ENCODE measurements at places on chromosomes 12 and 14.

DNA sequence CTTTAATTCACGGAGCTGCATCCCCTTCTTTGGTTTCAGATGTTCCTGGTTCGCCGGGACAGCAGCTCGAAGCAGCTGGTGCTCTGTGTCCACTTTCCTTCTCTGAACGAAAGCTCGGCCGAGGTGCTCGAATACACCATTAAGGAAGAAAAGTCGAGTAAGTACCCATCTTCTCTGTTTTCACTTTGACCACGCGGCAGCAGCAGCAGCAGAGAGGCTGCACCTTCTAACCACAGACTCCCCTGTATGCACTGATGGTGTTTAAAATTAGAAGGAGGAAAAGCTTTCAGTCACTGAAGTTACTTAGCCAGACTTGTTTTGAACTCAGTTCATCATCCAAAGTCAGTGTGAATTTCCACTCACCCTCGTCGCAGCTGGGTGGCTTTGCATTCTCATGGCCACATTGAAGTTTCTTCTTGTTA is 63.8 kb downstream of the RIN3 start:
- DNase-seq, result peak; percentile 53

DNA sequence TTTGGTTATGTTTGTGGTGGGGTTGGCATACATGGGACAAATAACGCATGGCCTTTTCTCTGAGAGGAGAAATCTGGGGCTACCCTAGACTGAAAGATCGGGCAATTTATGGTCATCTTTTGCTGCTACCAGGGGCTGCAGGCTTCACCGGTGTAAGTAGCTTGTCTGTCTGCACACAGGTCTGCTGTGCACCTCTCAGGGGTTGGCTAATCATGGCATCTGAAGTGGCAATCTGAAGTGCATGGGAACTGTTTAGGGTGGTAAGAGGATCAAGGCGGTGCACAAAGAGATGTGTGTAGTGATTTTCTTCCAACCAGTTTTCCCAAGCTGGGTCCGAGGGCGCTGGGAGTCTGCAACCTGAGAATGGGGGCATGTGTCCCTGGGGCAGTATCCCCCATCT is 141.3 kb downstream of the EMP1 start:
- DNase-seq, result no peak

DNA sequence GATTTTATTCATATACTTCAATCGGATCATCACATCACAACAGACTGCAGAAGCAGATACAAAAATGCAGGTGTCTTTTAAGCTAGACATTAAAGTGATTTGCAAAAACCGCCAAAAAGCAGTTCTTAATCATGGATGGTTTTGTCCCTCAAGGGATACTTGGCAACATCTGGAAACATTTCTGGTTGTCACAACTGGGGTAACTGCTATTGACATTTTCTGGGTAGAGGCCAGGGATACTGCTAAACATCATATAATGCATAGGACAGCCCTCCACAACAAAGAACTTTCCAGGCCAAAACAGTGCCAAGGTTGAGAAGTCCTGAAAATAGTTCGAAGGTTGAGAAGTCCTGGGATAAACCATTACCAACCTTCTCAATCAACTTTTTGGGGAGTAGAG is 101.8 kb upstream of the BBS10 start:
- no peak for DNase-seq

DNA sequence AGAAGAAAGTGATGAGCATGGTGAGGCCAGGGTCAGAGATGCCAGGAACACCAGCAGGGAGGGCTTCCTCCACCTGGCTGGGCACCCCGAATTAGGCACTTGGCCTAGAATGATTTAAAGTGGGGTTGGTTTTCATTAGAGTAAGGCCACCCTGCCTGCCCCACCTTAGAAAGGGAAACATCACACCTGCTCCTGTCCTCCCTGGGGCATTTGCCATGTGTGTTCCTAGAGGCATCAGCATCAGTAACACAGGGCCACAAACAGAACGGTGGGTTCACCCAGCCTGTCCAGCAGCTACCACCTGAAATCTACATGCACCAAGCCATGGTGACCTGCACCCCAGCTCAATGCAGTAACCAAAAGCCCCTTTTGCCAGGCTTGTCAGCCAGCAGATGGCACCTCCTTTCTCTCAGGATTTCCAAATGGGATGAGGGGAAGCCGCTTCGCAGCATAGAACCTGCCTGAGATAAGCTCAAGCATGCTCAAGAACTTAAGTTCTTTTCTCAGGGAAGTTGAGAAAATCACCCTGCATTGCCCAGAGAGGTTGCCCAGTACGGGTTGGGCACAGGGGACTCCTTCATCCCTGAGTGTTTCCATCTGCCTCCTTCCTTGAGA is 338.8 kb downstream of the DPF3 start:
- no peak for DNase-seq

DNA sequence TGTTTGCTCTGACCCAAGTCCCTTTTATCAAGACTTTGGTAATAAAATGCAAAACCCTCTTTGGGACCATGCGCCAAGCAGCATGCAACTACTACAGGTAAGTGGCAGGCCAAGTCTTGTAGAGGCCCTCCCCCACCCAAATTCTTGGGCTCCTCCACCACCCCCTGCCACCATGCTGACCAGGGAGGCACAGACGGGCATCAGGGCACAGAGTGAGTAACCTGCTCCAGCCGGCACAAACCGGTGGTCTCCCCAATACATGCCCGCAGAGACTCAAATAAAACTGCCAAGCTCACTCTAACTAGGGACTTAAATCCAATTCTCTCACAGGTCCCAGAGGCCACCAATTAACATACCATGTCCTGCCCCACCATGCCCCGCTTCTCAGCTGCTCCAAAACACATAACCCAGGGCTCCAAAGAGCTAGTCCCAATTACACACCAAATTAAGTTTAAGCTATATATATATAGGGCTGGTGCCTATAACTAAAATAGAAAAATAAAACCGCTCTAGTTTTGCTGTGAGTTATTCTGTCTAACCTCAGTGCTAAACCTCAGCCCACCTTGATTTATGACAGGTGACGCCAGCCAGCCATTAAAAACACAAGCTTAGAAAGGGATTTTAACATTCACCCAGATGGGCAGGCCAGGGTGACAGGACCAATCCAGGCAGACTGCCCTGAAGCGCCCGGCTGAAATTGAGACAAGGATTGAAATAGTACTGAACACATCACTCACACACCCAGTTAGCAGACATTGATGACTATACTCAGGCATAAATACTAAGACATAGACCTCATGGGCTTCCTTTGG is 81.0 kb downstream of the CLMN start:
- DNase-seq, result no peak

- no peak for DNase-seq
These were observed 49.8 kb downstream of the NTS start for GRCh38 chr12:85923767-85924331.

GRCh38 chr12:90024262-90024661 is 315.6 kb upstream of the ATP2B1 start:
- no peak for DNase-seq

DNA sequence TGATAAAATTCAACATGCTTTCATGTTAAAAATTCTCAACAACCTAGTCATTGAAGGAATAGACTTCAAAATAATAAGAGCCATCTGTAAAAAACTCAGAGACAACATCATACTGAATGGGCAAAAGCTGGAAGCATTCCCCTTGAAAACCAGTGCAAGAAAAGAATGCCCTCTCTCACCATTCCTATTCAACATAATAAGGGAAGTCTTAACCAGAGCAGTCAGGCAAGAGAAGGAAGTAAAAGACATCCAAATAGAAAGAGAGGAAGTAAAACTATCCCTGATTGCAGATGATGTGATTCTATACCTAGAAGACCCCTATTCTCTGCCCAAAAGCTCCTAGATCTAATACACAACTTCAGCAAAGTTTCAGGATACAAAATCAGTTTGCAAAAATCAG is 52.9 kb downstream of the APOBEC1 start:
- DNase-seq, result no peak

DNA sequence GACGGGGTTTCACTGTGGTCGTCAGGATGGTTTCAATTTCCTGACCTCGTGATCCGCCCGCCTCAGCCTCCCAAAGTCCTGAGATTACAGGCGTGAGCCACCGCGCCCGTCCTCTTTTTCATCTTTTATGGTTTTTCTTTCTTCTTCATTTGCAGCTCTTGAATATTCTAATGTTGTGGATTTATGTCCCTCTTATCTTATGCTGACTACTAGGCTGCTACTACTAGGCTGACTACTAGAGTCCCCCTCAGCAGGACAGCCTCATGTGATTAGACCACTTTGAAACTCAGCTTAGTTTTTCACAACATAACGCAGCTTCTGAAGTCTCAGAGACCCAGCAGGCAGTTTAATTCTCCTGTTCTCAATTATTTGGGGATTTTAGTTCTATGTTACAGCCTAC is 857 bp upstream of the CLEC4E start:
- DNase-seq, result no peak

DNA sequence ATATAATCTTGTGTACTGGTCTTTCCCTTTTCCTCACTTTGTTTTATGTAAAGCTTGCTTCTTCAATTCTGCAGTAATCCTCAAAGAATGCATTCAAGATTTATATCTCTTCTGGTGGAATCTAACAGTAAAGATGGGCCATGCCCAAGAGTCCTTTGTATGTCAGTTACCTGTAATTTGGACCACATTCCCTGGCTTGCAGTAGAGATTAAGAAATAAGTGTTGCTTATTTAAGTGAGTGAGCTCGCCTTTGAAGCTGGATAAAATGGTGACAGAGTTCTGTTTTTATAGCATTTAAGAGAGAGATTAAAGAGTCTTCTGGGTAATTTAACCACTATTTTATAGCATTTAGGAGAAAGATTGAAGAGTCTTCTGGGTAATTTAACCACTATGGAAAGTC is 262.1 kb upstream of the ATP2B1 start:
- no peak for DNase-seq

- DNase-seq, result no peak
These were observed 153.4 kb downstream of the EFCAB11 start for GRCh38 chr14:89801136-89801535.

- no peak for DNase-seq
These were observed 162.1 kb upstream of the IFNG-AS1 start for GRCh38 chr12:67826946-67827720.

Measured in CD4-positive, alpha-beta T cell treated with Interleukin-17A for 4 hours (primary cell).